ENCODE measurements at places on chromosomes 4 and X.

- no peak for DNase-seq
These were observed 67.0 kb downstream of the UCHL1 start for GRCh38 chr4:41323706-41324105.

- no peak for DNase-seq
These were observed 6.6 kb downstream of the HELQ start for GRCh38 chr4:83449009-83449408.

GRCh38 chr4:31035761-31036160 lies 315.6 kb downstream of the PCDH7 start:
- DNase-seq = no peak

GRCh38 chrX:11480626-11481025 lies 185.1 kb downstream of the ARHGAP6 start:
- DNase-seq = no peak

- DNase-seq = no peak
These were observed 27.7 kb downstream of the HERC3 start for GRCh38 chr4:88619971-88620370.

DNA sequence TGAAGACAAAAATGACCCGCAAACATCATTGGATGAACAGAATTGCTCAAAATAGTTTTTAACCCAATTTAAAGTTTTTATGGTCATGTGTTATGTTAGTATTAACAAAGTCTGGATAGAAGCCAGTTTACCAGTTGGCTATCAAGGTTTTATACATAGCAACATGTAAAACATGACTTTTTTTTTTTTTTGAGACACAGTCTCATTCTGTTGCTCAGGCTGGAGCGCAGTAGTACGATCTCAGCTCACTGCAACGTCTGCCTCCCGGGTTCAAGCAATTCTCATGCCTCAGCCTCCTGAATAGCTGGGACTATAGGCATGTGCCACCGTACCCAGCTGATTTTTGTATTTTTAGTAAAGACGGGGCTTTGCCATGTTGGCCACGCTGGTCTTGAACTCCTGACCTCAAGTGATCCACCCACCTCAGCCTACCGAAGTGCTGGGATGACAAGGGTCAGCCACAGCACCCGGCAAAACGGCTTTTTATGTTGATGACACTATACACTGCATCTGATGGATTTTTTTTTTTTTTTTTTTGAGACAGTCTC lies 3.4 kb downstream of the SAT1 start:
- DNase-seq = no peak

GRCh38 chr4:98967786-98968329 lies 27.7 kb upstream of the METAP1 start:
- DNase-seq = no peak

DNA sequence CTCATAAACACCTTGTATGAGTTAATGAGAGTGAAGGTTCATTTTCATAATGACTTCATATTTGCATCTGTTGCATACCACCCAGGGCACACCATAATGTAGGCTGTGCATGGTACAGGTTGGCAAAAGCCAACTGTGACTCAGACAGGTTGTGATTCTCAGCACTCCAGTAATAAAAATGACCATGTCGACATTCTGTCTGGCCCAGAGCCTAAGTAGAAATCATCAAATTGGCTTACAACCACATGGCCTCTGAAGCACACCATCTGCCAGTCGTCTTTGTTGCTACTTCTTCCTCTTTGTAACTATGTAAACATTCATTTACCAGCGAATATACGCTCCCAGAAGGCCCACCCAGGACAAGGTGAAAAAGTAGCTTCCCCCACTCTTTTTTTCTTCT lies 459.5 kb downstream of the GASK1B start:
- peak; percentile 26 for DNase-seq

DNA sequence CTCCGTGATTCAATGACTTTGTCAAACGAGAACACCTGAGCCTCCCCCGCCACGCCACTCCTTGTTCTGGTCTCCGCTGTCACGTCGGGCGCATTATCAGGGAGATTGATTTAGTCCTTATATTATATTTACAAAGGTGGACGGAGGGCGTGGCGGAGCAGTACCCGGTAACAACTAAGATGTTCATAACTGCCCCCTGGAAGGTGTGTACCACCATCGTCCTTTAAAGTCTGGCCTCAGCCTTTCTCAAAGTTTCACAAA lies 284.2 kb downstream of the PACRGL start:
- DNase-seq = no peak

GRCh38 chr4:147309434-147309833 lies 171.5 kb upstream of the EDNRA start:
- DNase-seq = no peak
